ENCODE measurements at places on chromosomes 11 and 22.

DNA sequence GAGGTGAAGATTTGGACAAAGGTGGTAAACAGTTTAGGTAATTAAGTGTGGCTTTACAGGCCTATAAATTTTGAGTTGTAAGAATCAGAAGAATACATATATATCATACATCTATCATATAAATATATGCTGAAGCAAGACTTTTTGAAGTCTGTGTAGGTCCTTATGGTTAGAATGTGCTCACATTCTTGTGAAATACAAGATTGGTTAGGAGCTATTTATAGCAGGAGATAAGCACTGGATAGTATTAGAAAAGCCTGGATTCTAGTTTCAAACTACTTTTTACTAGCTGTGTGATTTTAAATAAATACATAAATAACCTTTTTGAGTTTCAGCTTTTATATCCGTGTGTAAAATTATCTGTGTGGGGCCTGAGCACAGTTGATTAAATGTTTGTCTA lies 42.3 kb downstream of the ANKRD42 start:
- no peak for DNase-seq

GRCh38 chr11:64885367-64886286 lies 7.2 kb upstream of the EHD1 start:
- no peak for DNase-seq

DNA sequence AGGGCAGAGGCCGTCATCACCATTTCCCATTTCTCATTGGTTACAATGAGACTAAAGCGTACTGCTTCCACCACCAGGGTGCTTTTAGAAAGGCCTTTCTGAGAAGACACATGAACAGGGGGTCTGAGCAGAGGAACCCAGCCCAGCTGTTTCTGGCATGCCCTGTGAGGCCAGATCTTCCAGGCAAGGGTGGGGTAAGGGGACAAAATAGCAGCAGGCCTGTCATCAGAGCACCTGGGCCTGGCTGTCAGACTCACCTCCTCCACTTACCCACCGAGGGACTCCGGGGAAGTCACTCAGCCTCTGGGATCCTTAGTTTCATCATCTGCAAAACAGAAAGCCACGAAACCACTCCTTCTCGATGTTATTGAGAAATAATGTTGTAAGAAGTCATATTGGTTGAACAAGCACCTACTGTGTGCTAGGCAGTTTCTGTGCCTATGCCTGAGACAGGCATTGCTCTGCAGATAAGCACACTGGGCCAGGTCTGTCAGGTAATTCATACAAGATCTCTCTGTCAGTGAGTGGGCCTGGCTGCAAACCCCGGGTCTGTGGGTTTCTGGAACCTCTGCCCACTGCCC lies 8.8 kb upstream of the WNT11 start:
- no peak for DNase-seq

GRCh38 chr11:98227278-98227677 lies 793.5 kb upstream of the CNTN5 start:
- DNase-seq, result no peak

- DNase-seq, result no peak
These were observed 160.5 kb upstream of the TBCEL start for GRCh38 chr11:120863359-120863758.

- DNase-seq, result no peak
These were observed 35.4 kb downstream of the RSPH14 start for GRCh38 chr22:23106344-23106743.

DNA sequence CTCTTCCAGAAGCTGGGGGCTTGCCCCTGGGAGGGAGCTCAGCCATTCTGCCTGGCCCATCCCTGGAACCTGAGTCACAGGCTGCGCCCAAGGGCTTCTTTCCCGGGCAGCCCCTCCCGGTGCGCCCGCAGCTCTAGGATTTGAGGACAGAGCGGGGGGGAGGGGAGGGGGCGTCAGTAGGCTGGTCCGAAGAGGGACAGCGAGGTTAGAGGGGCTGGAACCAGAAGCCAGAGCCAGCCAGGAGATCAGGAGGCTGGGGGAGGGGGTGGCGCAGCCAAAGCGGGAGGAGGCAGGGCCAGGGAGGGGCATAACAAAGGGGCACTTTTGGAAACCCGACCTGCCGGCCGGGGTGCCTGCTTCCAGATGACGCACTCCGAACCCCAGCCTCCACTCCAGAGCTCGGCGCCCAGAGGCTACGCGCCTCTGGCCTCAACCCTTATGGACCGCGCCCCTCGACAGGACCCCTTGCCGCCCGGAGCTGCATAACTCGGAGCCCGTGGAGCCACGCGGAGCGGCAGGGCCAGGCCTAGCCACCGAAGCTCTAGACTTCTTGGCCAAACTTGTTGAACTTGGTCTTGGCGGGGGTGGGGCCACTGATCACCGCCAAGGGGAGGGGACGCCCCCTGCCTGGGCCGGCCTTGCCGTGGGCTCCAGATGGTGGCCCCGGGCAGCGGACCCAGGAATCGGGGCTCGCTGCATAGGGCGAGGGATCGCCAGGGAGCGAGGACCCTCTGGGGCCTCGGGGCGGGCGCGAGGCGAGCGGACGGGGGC lies 744 bp downstream of the PACSIN3 start:
- no peak for DNase-seq

DNA sequence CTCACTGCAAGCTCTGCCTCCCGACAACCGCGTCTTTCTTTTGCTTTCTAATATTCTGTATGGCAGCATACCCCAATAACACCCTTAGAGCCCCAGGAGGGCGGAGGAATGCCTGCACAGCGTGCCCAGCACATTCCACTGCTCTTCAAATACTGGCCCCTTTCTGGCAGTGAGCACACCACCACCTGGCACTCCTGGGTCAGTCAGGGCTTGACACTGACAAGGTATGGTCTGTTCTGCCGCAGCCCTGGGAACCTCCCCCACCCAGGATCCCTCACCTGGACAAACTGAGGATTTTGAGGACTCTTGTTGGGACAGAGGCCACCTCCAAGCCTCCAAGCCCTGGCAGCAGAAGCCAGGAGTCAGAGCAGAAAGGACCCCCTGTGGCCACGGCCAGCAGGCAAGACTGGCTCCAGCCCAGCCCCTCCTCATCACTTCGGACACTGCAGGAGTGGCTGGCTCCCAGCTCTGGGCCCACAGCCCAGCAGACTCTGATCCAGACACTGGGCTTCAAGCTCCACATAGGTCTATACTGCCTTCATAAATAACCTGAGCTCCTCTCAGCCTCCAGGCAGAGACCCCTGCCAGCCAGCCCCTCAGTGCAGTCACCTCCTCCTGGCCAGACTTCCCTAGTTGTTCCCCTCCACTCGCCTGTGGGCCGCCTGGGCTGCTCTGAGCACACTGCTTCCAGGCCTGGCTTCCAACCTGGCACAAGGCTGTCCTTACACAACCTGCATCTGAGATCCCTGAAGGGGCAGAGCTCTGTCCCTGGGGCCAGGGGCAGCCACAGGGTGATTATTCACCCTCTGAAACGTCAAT lies 14.5 kb downstream of the CARS1 start:
- DNase-seq, result no peak
